Amniotic epithelial cell (primary cell): ENCODE measurements at places on chromosomes 3 and 15.

DNA sequence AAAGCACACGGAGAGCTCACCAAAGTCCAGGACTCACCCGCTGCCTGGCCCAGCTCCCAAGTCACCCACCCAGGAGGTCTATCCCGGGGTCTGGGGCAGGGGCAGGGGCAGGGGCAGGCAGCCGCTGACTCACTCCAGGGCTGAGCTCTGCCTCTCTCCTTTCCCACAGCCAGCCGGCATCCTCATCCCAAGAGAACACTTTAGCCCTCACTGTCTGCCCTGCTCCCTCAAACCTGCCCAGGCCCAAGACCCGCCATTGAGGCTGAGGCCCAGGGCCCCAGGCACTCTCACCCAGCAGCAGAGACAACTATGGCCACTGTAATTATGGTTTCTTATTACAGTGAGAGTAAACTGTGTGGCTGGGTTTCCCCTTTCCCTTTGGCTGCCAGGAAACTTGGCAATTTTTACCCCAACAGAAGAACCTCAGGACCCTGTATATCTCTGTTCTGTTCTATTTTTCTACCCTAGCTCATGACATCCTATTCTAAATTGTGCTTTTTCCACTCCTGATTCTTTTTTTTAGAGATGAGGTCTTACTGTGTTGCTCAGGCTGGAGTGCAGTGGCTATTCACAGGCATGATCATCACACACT is 53.0 kb downstream of the IQSEC1 start:
- no peak for DNase-seq

- no peak for DNase-seq
Observed at GRCh38 chr15:41495736-41496599, 2.3 kb downstream of the ITPKA start.

- no peak for DNase-seq
Observed at GRCh38 chr15:62636823-62637573, 405.5 kb upstream of the TPM1 start.

GRCh38 chr3:54628888-54629441 is 298.9 kb downstream of the LRTM1 start:
- no peak for DNase-seq

DNA sequence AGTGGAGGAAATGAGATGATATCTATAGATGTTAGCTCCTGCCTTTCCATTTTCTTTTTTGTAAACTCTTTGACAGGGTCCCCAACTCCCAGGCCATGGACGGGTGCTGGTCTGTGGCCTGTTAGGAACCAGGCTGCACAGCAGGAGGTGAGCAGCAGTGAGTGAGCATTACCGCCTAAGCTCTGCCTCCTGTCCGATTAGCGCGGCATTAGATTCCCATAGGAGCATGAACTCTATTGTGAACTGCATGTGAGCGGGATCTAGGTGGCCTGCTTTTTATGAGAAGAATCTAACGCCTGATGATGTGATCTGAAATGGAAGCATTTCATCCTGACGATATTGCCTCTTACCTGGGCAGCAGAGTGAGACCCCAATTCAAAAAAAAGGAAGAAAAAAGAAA is 56.8 kb upstream of the CHD2 start:
- DNase-seq, result no peak

DNA sequence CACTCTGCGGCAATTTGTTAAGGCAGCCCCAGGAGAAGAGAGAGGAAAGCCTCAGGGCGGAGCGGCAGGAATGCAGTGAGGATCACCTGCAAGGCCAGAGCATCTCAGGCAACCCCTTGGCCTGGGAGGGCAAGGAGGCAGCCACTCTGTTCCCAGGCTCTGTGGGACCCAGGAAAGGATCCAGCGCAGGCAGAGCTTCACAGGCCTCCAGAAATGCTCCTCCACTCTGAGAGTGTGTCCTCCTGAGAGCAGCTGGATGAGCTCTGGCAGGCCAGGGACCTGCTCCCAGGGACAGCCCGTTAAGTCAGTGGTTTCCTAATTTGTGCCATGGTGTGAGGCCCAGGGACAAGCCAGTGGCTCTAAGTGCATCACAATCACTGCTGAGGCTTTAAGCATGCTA is 35.2 kb downstream of the RAB6B start:
- no peak for DNase-seq

GRCh38 chr3:125381314-125381713 is 6.2 kb upstream of the ZNF148 start:
- peak; percentile 47 for DNase-seq

DNA sequence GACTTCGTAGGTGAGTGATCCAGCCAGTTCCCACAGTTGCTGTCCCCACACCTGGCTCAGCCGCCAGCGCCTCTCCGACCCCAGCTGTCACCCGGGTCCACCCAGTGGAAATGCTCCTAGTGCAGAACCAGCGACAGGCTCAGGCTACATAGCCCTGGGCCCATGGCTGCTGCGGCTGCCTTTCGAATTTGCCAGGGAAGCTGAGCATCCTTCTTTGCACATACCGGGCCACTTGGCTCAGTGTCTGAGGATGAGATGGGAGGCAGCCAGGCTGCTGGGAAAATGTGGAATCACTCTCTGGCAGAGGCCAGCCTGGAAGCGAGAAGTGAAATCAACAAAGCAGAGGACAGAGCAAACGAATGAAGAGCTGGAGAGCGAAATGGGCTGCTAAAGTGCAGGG is 80.1 kb downstream of the ST8SIA2 start:
- DNase-seq, result no peak

- DNase-seq, result no peak
Observed at GRCh38 chr15:51121631-51122225, 27.0 kb upstream of the TNFAIP8L3 start.

GRCh38 chr15:96320107-96320506 is 10.4 kb upstream of the NR2F2 start:
- no peak for DNase-seq

GRCh38 chr3:20197775-20198174 is 11.8 kb upstream of the SGO1 start:
- no peak for DNase-seq

DNA sequence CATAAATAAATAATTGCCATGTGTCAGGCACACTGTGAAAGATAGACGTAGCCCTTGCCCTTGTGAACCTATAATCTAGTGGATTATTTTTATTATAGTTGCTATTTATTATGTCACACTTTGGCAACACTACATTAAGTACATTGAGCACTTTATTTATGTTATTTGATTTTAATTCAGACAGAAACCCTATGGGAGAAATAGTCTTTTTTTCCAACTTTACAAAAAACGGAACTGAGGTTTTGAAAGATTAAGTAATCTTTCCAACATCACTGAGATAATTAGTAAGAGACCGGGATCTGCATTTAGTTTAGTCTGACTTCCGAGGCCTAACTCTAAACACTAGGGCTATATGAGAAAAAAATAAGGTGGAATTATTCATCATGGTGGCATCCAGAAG is 2.8 kb upstream of the FILIP1L start:
- no peak for DNase-seq

GRCh38 chr15:66956672-66957430 is 108.6 kb upstream of the SMAD3 start:
- no peak for DNase-seq

DNA sequence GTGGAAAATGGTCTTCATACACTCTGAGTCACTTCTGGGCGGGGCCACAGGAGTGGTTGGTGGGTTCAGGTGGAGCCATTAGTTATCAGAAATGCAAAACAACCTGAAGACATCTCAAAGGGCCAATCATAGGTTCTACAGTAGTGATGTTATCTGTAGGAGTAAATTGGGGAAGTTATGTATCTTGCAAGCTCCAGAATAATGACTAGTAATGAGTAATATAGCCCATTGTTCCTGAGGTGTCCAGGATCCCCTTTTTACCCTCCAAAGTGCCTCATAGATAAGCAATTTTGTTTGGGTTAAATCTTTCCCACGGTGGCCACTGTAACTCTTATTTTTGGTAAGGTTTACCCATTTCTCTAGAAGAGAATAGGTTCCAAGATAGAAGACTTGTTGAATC is 91.7 kb downstream of the PIK3R4 start:
- no peak for DNase-seq

- no peak for DNase-seq
Observed at GRCh38 chr3:42078677-42079076, 12.5 kb upstream of the TRAK1 start.

GRCh38 chr3:131794766-131795388 is 239.9 kb downstream of the CPNE4 start:
- peak; percentile 63 for DNase-seq

DNA sequence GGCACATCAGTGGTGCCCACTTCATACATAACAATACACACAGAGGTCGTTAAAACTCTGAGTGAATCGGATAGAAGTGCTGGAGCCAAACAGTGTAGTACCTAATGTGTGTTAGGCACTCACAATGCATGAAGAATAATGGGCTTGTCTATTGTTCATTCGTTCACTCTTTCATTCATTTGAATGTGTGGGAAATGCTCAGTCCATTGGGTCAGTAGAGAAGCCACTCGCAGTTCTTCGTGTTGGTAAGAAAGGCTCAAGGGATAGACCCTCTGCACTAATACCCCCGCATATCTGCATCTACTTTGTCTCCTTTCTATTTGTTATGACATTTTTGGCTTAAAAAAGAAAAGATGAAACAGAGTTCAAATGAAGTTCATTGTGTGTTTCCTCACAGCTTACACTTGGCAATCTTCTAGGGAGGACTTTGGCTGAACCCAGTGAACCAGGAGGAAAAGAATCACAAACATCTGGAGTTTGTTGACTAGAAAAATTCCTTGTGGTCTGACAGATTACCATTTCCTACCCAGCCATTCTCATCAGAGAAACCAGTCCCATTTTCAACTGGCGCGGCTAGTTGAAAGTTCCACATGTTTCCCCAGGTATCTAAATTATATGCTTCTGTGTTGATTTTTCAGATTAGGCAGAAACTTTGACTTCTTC is 32.8 kb upstream of the MFSD1 start:
- peak; percentile 99 for DNase-seq

GRCh38 chr3:81068546-81068945 is 692.9 kb downstream of the GBE1 start:
- no peak for DNase-seq

DNA sequence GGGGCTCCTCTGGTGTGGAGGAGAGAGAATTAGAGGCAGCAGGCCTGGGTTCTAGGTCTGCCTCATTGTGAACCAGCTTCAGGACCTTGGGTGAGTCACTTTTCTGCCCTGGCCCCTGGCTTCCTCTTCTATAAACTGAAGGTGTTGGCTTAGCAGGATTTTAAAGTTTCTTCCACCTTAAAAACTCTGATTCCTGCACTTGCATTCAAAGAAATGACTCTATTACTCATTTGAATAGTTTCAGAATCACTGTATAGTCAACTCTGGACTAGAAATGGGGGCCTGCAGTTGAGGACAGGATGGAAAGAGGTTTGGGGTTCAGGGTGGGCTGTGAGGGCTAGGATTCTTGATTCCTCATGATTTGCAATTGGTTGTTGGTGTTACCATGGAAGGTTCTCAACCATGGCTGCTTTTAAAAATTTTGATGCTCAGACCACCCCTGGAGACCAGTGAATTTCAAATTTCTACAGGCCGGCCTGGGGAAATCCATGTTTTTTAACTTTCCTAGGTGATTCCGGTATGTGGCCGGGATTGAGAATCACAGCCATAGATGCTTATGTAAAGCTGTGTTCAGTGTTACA is 19.9 kb downstream of the SMAD3 start:
- no peak for DNase-seq

- no peak for DNase-seq
Observed at GRCh38 chr15:72481015-72481659, 7.0 kb downstream of the ARIH1 start.
